ENCODE measurements at places on chromosomes 7 and 10.

GRCh38 chr7:127504715-127505114 lies 80.7 kb downstream of the GCC1 start:
- DNase-seq = peak; percentile 8

DNA sequence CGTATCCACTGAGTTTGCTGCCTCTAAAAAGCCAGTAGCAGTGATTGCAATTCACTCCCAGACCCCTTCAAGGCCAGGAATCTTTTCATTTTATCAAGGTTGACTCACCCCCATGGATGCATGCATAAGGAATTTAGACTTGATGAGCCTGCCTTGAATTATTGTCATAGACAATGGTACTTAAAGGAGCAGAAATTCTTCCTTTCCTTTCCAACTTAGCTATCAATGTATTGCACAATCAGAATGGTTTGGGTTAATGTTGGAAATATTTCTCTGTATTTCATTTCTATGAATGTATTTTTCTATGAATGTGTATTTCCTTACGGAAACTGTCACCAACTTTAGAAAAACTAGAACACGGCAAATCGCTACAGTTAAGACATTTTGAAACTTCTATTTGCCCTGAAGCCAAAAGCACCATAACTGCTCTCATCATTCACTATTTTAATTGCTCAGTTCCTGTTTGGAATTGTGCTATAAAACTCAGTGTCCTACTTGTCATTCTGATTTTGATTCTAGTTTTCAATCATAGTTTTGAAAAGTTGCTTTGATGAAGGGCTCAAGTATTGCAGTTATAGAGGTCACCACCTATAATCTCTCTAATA lies 355.7 kb upstream of the AKR1E2 start:
- no peak for DNase-seq

- no peak for DNase-seq
Measured at GRCh38 chr10:21160116-21160515, 263.0 kb upstream of the NEBL start.

DNA sequence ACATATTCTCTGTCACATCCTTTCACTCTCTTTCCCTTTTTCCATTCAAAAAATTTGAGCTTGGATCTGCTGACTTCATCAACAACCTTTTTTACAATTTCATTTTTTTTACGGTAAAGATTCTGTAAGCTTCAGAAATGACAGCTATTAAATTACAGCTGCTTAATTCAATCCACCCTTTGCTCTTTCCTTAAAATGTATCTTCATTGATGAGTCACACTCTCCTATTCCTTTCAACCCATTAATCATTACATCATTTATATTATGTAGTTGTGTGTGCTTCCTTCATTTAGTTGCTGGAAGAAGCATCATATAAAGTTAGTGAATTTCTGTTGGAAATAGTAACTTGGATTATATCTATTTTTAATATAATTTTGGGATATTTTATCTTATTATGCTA lies 67.1 kb upstream of the MAGI2 start:
- DNase-seq = no peak

- no peak for DNase-seq
Measured at GRCh38 chr10:79046741-79047583, 21.8 kb upstream of the ZMIZ1 start.

GRCh38 chr10:43198682-43199005 lies 60.4 kb downstream of the CSGALNACT2 start:
- DNase-seq = no peak

GRCh38 chr10:132705173-132705572 lies 80.8 kb downstream of the NKX6-2 start:
- DNase-seq = no peak

GRCh38 chr10:71270301-71271220 lies 48.5 kb upstream of the SLC29A3 start:
- peak; percentile 10 for DNase-seq

GRCh38 chr7:155524018-155524556 lies 22.3 kb downstream of the CNPY1 start:
- DNase-seq = no peak

- DNase-seq = no peak
Measured at GRCh38 chr10:99524050-99524666, 8.6 kb upstream of the NKX2-3 start.

- no peak for DNase-seq
Measured at GRCh38 chr10:78166261-78166660, 132.6 kb downstream of the RPS24 start.

DNA sequence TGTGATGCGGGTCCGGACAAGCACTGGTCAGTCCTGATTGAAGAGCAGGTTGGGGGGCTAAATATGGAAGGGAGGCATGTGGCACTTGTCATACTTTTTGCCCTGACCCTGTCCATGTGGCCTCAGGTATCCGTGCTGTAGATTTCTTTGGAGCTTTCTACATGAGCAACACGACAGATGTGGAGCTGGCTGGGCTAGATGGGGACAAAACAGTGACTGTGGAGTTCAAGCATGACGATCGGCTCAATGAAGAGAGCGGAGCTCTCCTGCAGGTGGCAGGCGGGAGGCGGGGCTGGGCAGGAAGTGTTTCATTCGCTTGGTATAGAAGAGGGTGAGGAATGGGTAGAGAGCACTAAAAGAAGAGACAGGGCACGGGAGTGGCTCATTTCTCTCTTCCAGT lies 13.0 kb upstream of the CHCHD1 start:
- peak; percentile 73 for DNase-seq

GRCh38 chr7:137354961-137355360 lies 11.4 kb upstream of the PTN start:
- no peak for DNase-seq
